NCI-H526 (cell line): ENCODE measurements at places on chromosomes 1 and 21.

DNA sequence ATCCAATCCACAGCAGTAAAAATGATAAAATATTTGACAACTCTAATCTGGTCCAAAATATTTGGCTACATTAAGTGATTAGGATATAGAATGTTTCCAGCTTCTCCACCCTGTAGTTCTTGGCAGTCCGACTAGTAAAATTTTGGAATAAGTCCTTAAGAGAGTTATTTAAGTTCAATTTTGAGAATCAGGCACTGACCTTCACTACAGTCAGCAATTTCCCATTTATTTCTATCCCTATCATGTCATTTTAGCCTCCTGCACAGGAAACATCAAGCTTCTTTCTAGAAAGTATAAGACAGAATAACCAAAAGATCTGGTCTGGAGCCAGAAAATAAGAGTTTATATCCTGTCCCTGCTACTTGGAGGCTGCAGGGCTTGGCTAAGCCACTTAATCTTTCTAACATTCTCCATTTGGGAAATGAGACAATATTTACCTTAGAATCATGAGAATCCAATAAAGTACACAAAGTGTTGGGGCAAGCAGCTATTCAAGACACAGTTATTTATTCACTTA lies 162.2 kb downstream of the DPYD start:
- DNase-seq: no peak

GRCh38 chr1:156399355-156400125 lies 30.5 kb downstream of the RHBG start:
- no peak for DNase-seq

DNA sequence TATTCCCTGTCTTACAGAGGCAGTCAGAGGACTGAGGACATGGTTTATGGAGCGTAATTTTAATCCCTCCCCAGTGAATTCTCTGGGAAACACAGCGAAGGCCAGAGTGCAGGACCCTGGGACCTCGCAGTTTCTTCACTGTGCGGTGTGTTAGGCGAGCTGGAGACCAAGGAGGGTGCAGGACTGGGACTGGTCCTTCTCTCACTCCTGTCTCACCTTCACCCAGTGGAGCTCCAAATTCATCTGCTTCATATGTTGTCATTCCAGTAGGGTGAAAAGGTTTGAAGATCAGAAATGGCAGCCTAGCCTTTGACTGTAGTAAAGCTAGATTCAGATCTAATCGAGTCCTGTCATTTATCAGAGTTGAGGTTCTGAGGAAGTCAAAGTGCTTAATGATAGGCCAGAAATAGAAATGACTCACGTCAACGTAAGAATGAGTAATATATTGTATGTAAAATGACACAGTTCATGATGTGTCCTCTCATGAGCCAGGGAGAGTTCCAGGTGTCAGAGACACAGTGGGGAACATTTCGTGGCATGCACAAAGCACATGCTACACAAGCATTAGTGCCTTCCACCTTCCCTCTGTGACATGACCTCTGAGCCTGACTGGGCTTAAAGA lies 647.5 kb downstream of the SMYD3 start:
- DNase-seq: no peak

DNA sequence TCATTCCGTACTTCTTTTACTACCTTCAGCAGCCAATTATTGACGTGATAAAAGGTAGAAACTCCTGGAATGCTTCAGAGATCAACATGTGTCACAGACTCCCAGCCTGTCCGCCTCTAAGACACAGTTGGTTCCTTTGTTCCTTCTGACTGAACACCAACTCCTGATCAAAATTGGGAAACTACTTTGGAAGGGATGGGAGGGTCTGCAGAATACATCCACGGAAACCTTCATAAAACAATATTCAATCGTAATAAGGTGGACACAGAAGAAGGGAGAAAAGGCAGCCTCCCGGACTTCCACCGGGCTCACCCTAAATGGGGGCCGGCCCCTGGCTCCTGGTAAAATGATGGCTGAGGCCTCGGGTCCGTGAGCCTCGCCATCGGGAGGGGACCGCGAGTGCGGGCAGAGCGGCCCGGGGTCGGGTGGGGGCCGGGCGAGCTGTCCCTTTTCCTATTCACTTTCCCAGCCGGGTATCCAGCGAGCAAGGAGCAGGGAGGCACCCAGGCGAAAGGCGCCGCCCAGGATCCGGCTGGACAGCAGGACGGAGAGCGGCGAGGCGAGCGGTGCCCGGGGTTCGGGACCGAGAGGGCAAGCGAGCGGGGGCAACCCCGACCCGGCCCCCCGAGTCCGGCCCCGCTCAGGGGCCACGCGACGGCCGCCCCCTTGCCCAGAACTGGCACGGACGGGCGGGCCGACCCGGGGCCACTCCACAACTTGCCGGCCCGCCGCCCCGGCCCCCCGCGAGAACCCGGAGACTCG lies 805 bp downstream of the NRIP1 start:
- peak; percentile 66 for DNase-seq

- DNase-seq: no peak
These were observed 88.1 kb downstream of the BACH1 start for GRCh38 chr21:29386803-29387202.

DNA sequence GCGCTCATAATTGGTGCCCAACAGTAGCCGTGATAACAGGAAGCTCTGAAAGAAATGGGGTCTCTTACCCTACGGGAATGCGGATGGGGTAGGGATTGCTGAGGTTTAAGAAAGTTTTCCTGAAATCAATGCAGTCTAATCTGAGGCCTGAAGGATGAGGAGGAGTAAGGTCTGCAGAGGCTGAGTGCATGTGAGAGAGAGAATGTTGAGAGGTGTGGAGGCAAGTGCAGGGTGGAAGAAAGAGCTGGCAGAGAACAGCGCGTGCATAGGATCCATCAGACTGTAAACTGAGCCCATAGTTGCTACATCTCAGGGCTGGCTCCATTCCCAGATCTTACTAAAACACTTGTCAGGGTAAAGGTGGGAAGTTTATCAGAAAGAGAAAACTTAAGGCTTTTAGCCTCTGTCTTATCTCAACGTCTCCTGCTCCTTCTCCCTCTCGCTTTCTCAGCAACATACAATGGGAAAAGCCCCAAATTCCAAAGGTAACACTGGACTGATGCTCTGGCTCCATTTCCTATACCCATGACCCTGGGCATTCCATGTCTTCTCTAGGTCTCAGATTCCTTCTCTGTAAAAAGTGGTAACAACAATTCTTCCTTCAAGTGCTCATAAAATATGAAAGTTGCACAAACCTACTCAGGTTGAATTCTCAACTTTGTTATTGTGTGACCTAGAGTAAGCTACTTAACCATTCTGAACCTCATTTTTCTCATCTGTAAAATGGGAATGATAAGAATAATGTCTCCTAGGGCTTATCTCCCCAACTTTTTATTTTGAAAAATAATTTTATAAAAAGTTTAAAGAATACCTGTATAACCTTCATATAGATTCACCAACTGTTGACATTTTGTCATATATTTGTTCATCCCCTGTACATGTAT lies 75.2 kb downstream of the SH3GLB1 start:
- DNase-seq: no peak

- DNase-seq: no peak
These were observed 1.1 kb upstream of the MRPL24 start for GRCh38 chr1:156742017-156742416.

DNA sequence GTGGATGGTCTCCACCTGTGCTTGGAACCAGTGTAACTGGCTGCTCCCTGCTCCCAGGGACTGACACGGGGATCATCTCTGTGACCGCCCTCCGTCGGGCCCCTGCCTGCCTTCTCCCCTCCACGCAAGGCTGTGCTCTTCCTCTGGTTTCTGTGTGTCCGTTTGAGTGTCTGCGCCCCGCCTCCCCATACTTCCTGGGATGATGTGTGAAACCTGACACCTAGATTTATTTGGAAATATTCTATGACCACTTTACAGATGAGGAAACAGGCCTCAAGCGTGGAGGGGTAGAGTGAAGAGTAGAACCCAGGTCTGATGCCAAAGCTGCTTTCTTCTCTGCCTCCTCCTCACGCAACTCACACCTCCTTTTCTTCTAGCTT lies 24.3 kb downstream of the LDLRAP1 start:
- no peak for DNase-seq

DNA sequence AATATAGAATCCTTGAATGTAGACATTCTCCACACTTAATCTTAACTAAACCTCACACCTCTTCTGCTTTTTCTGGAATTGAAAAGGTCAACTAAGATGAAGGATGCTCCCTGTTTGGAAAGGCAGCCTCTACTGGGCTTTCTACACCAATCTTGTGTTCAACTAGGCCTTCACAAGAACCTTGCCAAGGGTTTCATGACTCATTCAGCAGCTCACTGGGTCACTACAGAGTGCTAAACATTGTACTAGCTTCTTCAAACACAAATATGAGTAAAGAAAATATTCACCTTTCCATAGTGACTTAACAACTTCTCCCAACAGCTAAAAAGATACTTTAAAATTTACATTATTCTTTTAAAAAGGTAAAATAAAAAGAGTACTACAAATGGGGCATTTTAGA lies 135.3 kb upstream of the PRMT6 start:
- no peak for DNase-seq

DNA sequence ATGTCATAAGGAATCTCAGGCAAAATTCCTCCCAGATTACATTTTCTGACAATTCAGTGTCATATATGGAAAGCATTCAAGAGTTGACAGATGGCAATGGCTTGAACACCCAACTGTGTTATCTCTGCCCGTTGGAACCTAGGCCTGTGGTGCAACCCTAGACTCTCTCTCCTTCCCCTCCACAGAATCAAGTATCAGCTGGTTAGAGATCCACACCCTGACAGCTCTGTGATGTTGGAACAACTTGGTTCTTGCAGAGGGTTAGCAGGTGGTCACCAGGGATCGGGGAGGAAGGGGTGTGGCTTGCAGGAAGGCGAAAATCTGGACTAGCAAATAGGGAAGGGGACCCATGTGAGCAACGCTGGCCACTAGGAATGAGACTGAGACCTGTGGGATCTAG lies 26.3 kb downstream of the PCSK9 start:
- DNase-seq: no peak

- DNase-seq: no peak
These were observed 27.2 kb upstream of the TSPAN2 start for GRCh38 chr1:115116512-115116911.

GRCh38 chr1:111758373-111758772 lies 2.7 kb downstream of the DDX20 start:
- DNase-seq: no peak

GRCh38 chr1:100308777-100309176 lies 42.8 kb downstream of the RTCA start:
- no peak for DNase-seq

DNA sequence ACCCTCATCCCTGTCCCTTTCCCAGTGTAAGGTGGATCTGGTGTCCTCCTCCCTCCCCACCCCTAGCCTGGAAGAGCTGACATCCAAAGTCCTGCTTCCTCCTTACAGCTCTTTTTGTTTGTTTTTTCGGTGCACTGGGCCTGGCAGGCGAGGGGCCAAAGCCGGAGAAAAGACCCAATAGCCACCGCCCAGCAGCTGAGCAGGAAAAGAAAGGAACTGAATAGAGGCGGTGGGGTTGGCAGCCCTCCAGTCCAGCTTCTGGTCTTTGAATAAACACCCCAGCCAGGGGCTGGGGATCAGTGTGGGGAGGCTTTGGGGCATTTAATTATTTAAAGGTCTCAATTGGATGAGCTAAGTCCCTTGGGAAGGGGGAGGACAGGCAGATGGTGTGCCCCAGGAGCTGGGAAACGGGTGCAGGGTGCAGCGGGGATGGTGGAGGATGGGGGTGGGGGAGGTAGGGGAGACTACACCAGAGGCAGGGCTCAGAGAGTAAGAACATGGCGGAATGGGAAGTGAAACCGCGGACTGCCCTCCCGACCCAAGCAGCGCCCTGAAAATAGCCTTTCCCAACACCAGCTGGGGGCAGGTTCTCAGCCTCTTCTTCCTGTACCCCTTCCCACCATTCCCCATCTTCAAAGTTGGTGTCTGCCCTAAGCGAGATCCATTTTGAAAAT lies 20.2 kb downstream of the BTG2 start:
- peak; percentile 57 for DNase-seq

- no peak for DNase-seq
These were observed 23.3 kb upstream of the GBP2 start for GRCh38 chr1:89149229-89149628.

- DNase-seq: no peak
These were observed 4.9 kb downstream of the SMYD2 start for GRCh38 chr1:214285610-214286440.

DNA sequence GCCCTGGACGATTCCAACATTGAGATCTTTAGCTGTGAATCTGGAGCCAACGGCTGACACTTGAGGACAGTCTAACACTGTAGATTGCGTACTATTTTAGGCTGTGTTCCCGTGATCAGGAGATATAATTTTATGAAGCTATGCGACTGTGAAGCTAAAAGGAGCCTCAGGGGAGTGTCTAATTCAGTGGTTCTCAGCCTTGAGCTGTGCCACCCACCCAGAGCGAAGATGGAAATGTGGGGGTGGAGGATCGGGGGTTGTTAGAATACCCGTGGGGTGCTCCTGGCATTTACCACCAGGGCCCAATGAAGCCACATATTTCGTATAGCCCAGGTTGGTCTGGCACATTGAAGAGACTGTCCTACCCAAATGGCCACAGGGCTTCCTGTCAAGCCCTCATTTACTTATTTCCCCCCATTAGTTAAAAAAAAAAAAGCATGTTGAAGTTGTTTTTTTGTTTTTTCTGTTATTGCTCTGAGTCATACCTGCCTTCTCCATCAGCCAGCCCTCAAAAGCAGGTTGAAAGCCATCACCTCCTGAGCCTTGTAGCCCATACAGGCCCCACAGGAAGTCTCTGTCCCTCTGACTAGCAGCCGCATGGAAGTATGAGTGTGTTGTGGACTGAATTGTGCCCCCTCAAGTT lies 141.7 kb downstream of the GALNT2 start:
- no peak for DNase-seq

- no peak for DNase-seq
These were observed 7.1 kb upstream of the NAV1 start for GRCh38 chr1:201531551-201532425.

- DNase-seq: no peak
These were observed 45.5 kb downstream of the TGFB2 start for GRCh38 chr1:218390618-218391017.

DNA sequence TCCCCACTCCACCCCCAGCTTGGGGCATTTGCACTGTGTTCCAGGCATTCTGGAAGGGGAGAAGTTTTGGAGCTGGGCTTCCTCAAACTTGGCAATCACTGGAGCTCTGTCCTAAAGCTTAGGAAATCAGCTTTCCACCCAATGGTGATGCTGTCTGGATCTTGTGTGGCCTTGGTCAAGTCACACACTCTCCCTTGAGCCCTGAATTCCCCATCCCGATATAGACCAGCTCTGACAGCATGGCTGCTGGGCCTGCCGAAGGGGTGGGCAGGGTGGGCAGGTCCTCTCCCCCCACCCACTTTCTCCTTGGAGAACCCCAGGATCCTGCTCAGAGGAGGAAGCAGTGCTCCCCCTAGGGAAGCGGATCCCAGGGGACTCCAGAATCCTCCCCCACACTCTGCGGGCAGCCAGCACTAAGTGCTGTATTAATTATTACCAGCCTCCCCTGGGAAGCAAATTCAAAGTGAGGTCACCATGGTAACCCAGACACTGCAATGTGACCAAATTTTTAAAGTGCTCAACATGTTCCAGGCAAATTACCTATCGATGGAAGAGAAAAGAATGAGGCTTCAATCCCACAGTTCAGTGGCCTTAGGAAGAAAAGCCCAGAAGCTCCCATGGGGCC lies 21.3 kb upstream of the LDLRAP1 start:
- peak; percentile 24 for DNase-seq

GRCh38 chr1:215114154-215114933 lies 31.8 kb downstream of the KCNK2 start:
- no peak for DNase-seq

GRCh38 chr1:156608981-156609380 lies 7.7 kb upstream of the GPATCH4 start:
- DNase-seq: peak; percentile 91

GRCh38 chr1:112322983-112323678 lies 72.9 kb upstream of the CTTNBP2NL start:
- DNase-seq: no peak

GRCh38 chr1:226365831-226366231 lies 42.1 kb downstream of the PARP1 start:
- no peak for DNase-seq

GRCh38 chr1:29709704-29710280 lies 473.5 kb downstream of the PTPRU start:
- DNase-seq: no peak
